Omental fat pad (tissue), 4 donors: ENCODE measurements at places on chromosomes 6 and 20. TPM values are rescaled to one million over a fixed set of nuclear protein-coding genes. Genes with fewer than 3 reads are reported as not detected.

Gene PHF1
- total RNA-seq = 40.8 TPM

Gene GUCA1A
- not detected for total RNA-seq

Gene OARD1
- total RNA-seq = 9.8 TPM

Gene ADGRB3
- 2.1 TPM for total RNA-seq

Gene NKX2-4
- not detected for total RNA-seq

Gene BTN1A1
- total RNA-seq = not detected

Gene MUCL3
- total RNA-seq = not detected

Gene CALHM6
- total RNA-seq = 1.6 TPM

Gene KHDC1L
- total RNA-seq = not detected

Gene PTK6
- not detected for total RNA-seq

Gene MATN4
- not detected for total RNA-seq

Gene RPRD1B
- 31.4 TPM for total RNA-seq

Gene C20orf202
- total RNA-seq = 0.38 TPM
